ENCODE measurements at places on chromosomes 7 and 10. TPM values are rescaled to one million over a fixed set of nuclear protein-coding genes. Genes with fewer than 3 reads are reported as not detected.

Gene PLEKHS1
- total RNA-seq: 0.14 TPM

DNA sequence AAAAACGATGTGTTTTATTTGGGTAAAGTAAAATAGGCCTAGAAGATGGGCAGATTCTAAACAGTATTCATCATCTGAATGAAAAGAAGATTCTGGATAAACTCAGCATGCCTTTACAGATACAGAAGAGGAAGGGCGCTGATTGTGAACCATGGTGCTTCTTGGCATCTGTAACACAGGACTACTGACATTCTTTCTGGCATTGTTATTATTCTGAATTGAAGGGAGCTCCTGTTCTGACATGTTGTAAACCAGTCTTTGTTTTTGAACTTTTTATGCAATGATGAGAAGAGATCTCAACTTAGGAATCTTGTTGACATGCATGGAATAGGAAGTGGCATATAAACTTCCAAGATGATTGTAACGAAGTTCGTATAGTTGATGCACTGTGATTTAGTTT is 13.5 kb downstream of the RPA3 start:
- no peak for DNase-seq

- DNase-seq: no peak
Measured at GRCh38 chr10:20007426-20007825, 191.2 kb downstream of the PLXDC2 start.

Gene SEMA3A
- 7.8 TPM for total RNA-seq

GRCh38 chr7:483656-484355 is 35.8 kb downstream of the PDGFA start:
- DNase-seq: no peak

Gene CAMK2G
- 79.9 TPM for total RNA-seq

DNA sequence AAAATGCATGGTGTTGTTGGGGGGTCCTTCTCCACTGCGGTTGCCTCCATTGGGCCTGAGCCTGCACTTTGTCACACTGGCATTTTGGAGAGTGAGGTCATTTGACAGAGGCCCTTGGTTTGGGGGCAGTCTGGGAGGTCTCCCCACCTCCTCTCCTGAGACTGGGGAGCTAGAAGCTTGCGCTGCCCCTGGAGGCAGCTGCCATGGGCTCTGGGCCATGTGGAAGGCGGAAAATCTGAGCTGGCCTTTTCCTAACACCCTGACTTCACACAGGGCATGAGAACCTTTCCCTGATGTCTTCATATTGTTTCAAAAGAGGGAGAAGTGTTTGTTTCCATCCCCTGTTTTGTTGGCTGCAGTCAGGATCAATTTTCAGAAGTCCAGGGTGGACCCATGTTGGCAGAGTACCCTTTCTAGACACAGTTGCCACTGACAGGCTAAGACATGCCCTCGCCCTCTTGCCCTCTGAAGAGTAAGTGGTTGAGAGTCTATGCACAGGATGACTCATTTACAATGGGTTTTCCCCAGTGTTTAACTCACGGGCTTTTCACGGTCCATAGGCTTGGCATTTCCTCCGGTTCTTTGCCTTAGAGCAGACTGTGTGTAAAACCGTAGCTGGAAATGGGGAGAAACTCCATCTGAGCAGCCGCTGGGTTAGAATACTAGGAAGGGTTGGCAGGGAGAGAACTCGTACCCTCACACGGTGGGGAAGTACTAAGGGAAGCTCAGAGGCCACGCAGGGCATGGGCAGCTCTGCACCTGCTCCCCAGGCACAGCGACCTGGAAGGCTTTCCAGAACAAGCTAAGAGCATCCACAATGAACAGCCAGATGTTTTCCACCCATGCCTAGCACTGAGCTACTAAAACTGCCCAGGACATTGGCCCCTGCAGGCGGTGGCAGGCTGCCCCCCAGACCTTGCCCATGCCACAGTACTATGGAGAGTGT is 655.0 kb downstream of the SDK1 start:
- no peak for DNase-seq

DNA sequence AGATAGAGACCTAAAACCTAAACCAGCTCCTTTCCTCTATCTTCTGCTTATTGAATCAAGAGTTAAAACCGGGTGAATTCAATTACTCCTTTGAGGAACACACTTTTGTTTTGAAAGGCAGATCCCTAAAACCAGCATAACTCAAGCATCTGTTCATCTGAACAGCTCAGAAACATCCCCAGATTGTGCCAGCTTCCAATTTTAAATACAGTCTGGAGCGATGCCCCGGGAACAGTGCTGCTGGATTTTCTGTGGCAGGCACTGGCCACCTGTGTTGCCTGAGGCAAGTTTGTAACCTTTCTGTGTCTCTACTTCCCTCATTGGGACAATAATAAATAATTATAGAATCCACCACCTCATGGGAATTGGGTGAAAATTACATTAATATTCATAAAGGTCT is 281.4 kb upstream of the NFE2L3 start:
- DNase-seq: no peak

Data from uterus (tissue), 4 donors.